Prostate gland (tissue), 2 donors: ENCODE measurements at places on chromosomes 13 and 19. TPM values are rescaled to one million over a fixed set of nuclear protein-coding genes. Genes with fewer than 3 reads are reported as not detected.

DNA sequence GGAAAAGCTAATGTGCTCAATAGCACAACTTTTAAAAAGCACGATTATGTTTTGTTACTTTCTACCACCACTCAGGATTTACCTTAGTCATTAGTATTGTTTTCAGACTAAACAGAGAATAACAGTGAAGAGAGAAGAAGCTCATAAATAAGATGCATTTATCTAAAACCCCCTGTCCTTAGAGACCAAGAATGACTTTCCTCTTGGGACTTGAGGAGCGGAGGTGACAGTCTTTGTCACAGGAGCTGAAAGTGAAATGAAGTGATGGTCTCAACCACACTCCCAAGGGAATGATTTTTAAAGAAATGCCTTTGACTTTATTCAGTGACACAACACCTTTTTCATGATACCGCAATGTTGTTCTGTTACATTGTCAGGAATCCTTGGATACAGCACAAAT is 190.6 kb upstream of the NBEA start:
- DNase-seq = no peak

Gene TPTE2
- not detected for total RNA-seq

DNA sequence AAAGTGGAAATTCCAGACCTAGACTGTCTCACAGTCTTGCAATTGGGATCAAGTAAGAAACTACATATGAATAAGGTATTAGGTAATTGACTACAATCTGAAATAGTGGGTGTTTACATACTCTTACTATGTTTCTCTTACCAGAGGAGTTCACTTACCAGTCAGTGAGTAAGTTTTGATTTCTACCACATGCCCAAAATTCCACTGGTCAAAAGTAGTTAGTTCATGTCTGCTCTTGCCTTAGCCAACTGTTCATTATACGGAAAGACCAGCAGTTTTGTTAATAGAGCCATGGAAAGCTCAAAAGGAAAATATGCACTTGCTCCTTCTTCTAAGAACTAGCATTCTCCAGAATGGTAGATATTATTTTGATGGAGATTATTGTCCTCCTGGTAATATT is 490.8 kb downstream of the RFC3 start:
- no peak for DNase-seq

Gene PEAK3
- total RNA-seq = 0.27 TPM

Gene ZNF563
- total RNA-seq = 23.6 TPM

Gene TEX29
- total RNA-seq = 1.4 TPM

Gene ZNF44
- 10.3 TPM for total RNA-seq

- DNase-seq = no peak
Observed at GRCh38 chr13:74066937-74067336, 67.3 kb downstream of the KLF12 start.

Gene KANK3
- total RNA-seq = 23.8 TPM

Gene APC2
- 2.2 TPM for total RNA-seq

DNA sequence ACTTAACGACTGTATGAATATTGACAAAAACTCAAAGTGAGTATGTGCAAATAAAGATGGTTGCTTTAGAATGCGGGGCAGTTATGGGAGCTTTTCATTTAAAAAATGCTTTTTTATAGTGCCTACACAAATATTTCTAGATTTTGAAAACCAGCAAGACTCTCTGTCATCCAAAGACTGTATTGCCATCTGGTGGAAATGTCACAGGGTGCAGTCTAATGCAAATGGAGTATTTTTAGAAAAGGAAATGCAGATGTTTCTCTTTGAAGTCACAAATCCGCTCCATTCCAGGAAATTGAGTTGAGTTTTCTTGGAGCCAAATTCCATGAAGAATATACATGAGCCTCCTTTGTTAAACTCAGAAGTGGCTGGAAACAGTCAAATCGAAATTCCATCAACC is 2.3 kb upstream of the C1QTNF9B start:
- DNase-seq = no peak

Gene PEPD
- total RNA-seq = 74.0 TPM

Gene NCR1
- total RNA-seq = 0.34 TPM

DNA sequence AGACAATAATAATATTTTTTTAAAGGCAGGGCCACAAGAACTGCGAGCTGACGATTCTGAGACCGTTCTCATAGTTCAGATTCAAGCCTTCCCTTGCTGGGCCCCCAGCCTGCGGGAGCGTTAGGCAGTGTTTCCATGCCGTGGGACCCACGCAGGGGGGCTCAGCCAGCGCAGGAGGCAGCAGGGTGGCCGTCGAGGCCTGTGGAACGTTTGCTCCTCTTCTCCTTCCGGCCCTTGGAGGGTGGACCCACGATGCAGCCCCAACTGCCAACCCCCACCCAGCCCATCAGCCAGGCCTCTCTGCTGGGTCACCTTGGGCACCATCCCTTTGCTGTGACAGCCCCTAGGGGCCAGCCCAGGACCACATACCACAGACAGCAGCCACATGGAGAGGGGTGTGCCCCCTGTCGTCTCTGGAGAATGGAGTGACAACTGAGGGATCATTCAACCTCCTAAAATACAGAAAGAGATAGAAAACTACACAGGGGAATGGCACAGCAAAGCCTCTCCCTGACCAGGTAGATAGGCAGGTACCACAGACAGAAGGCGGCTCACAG is 46.8 kb downstream of the PDCD5 start:
- DNase-seq = no peak

Gene SYT3
- 3.0 TPM for total RNA-seq

Gene STAP2
- 47.9 TPM for total RNA-seq

Gene CGB8
- total RNA-seq = not detected

- DNase-seq = no peak
Observed at GRCh38 chr13:26446751-26447150, 110.7 kb upstream of the WASF3 start.

DNA sequence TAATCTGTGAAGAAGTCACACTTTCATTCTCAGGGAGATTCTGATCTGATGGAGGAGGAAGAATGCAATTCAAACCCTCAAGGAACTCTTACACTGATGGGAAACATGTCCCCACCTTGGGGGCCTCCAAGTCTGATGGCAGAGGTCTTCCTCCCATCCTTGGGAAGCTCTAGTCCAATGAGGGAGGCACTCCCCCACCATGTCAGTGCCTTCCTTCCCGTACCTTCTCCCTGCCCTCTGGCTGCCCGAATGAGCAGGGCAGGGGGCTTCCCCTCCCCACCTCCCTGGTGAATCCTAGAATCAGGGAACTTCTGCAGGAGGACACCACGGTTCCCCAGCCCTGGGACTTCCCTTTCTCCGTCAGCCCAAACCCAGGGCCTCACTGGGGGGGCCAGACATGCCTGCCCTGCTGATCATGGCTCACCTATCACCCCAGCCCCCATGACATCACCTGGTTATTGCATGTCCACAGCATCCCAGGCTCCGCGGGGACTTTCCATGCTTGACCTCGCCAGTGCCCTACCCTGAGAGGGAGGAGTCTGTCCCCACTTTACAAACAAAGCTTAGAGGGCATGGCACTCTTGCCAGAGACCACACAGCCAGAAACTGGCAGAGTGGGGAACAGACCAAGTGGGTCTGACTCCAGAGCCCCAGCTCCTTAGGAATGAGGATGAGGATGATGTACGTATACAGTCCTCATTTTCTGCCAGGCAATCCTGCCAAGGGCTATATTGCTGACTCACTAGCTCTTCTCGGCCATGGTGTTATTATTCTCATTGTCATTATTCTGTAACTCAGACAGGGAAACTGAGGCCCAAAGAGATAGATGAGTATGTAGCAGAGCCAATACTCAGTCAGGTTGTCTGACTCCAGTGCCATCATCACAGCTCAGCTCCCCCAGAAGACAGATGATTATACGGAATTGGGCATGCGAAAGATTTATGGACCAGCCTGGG is 9.6 kb upstream of the BCL3 start:
- no peak for DNase-seq

DNA sequence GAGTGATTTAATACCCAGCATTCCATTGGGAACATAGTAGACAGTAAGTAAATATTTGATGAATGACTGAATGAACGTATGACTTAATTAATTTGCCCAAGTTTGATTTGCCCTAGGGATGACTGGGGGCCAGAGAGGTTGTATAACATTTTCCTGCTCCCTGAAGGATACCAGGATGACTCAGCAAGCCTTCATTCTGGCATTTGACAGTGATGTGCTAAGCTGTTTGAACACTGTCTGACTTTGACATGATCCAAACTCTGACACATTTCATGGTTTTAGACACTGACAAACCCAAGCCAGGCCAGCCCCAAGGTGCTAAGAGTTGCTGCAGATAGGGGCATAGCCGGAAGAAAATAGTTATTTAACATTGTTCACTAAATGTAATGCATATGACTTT is 53.4 kb upstream of the KLF12 start:
- no peak for DNase-seq

GRCh38 chr19:49862391-49863253 is 4.8 kb downstream of the PNKP start:
- no peak for DNase-seq

GRCh38 chr13:29578300-29579085 is 17.0 kb downstream of the SLC7A1 start:
- no peak for DNase-seq
